T-helper 1 cell treated with Interleukin-12 subunit alpha and Interleukin-12 subunit beta and Interleukin-4 antibody, amounts not matched to agents 30 ng/mL and 1 ng/mL, for 36 hours (primary cell): ENCODE measurements at places on chromosomes 7 and 10. TPM values are rescaled to one million over a fixed set of nuclear protein-coding genes. Genes with fewer than 3 reads are reported as not detected.

SPRN gene
- total RNA-seq: not detected in 2 replicates

TMEM229A gene
- total RNA-seq: not detected in 2 replicates

ATXN7L1 gene
- total RNA-seq: 13.5 and 15.7 TPM in 2 replicates

BTBD16 gene
- total RNA-seq: not detected in 2 replicates

ASZ1 gene
- not detected in 2 replicates for total RNA-seq

NEURL1 gene
- 2.2 and 2.3 TPM in 2 replicates for total RNA-seq

OR2A42 gene
- total RNA-seq: 0.05 and 0.07 TPM in 2 replicates

ALDH18A1 gene
- total RNA-seq: 77.3 and 78.5 TPM in 2 replicates

EIF3B gene
- 172 and 175 TPM in 2 replicates for total RNA-seq

NEUROD6 gene
- not detected in 2 replicates for total RNA-seq

FAM25A gene
- not detected in 2 replicates for total RNA-seq

CPVL gene
- total RNA-seq: 0.27 and 0.86 TPM in 2 replicates

ABCC2 gene
- total RNA-seq: 1.9 and 2.2 TPM in 2 replicates
